ENCODE measurements at places on chromosomes 3 and 15.

- no peak for DNase-seq
Observed at GRCh38 chr3:138063416-138063815, 52.0 kb downstream of the DZIP1L start.

GRCh38 chr15:82977076-82977475 is 8.9 kb upstream of the RAMAC start:
- DNase-seq, result no peak

GRCh38 chr15:99424978-99425656 is 140.7 kb upstream of the MEF2A start:
- DNase-seq, result no peak

DNA sequence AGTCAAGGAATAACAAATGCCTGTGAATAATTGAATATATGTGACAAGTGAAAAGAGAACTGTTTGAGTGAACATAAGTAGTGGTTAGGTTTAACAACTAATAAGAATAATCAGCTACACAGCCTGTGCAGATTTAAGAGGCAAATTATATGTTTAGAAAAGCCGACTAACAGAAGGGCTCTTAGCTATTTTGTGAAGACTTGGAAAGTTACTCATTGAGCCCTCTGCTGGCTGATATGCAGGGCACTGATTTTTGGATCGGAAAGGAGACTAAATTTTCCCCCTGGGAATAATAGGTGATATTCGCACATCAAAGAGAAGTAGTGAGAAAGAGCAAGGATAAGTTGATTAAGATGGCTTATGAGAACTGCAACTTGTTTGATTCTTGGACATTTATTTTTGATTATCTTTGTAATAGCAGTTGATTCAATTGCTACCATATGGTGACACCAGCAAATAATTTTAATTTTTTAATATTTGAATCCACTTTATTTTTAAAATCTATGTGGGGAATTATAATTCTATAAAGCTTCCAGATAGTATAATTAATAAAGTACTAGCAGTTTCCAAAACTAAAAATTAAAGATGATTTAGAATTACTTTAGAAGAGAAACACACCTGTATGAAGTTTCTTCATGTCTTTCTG is 156.2 kb downstream of the NLGN1 start:
- DNase-seq, result peak; percentile 16

- no peak for DNase-seq
Observed at GRCh38 chr3:145739926-145740325, 421.1 kb downstream of the PLOD2 start.

- DNase-seq, result no peak
Observed at GRCh38 chr3:59877263-59878037, 827.6 kb upstream of the CFAP20DC start.

- DNase-seq, result no peak
Observed at GRCh38 chr3:99648101-99648500, 9.7 kb downstream of the COL8A1 start.

DNA sequence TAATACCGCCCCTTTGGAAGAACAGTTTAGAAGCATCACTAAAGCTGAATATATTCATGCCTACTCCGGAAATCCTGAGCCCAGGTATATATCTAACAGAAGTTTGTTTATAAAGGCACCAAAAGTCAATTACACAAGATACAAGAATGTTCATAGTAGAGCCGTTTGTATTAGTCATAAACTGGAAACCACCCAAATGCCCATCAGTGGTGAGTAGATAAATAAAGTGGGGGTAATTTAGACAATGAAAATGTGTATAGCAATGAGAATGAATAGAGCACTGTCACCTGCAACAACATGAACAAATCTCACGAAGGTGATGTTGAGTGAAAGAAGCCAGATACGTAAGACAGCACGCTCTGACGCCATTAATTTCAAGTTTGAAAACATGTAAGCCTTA is 68.3 kb upstream of the GLCE start:
- no peak for DNase-seq

DNA sequence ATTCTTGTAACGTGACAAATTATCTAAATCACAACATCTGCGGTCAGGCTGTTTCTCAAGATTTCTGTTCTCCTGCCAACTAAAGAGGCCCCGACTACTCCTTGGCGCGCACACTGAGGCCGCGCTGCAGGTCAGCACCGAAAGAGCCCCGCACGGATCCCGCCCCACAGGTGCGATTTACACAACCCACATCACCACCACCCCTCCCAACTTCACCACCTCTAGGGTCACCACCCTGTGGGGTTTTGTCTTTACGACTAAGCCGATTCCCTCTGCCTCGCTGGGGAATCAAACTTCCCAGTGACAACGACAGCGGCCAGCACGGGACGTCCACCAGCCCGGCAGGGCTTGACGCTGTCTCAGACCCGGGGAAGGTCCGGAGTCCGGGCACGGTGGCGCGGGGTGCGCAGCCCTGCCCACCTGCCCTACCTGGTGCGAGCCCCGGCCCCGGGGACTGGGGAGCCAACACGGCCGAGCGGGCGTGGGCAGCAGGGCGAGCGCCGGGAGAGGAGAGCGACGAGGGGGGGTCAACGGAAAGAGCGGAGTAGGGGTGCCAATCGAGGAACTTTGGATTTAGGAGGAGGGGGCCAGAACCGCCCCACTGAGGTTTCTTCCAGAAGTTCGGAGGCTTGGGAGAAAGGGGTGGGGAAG is 764 bp downstream of the UACA start:
- no peak for DNase-seq

DNA sequence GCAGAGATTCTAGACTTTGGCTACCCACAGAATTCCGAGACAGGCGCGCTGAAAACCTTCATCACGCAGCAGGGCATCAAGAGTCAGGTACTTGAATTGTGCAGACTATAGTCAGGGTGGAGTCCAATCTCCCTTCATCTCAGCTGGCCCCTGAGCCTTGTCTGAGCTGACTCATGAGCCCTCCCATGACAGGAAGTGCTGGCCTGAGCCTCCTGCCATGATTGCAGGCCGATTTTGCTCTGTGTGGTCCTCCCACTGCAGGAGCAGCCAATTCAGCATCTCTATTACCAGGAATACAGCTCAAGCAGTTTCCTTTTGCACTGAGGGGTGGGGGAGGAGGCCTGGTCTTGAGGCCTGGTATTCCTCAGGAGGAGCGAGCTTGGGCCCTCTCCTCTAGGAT is 5.5 kb downstream of the AP2M1 start:
- DNase-seq, result no peak

GRCh38 chr15:67918205-67918861 is 78.5 kb upstream of the RNU6-1 start:
- DNase-seq, result no peak

All from NT2/D1 (cell line).